Activated CD4-positive, CD25-positive, alpha-beta regulatory T cell treated with anti-CD3 and anti-CD28 coated beads, Interleukin-2, amount 50 U/mL, for 24 hours (primary cell): ENCODE measurements at places on chromosomes 16 and 17.

GRCh38 chr16:88132836-88133506 lies 181.7 kb downstream of the BANP start:
- no peak for ATAC-seq

- no peak for ATAC-seq
Measured at GRCh38 chr17:42853968-42854790, 3.2 kb downstream of the AOC3 start.

GRCh38 chr17:62618647-62619416 lies 8.6 kb upstream of the MRC2 start:
- ATAC-seq: no peak

DNA sequence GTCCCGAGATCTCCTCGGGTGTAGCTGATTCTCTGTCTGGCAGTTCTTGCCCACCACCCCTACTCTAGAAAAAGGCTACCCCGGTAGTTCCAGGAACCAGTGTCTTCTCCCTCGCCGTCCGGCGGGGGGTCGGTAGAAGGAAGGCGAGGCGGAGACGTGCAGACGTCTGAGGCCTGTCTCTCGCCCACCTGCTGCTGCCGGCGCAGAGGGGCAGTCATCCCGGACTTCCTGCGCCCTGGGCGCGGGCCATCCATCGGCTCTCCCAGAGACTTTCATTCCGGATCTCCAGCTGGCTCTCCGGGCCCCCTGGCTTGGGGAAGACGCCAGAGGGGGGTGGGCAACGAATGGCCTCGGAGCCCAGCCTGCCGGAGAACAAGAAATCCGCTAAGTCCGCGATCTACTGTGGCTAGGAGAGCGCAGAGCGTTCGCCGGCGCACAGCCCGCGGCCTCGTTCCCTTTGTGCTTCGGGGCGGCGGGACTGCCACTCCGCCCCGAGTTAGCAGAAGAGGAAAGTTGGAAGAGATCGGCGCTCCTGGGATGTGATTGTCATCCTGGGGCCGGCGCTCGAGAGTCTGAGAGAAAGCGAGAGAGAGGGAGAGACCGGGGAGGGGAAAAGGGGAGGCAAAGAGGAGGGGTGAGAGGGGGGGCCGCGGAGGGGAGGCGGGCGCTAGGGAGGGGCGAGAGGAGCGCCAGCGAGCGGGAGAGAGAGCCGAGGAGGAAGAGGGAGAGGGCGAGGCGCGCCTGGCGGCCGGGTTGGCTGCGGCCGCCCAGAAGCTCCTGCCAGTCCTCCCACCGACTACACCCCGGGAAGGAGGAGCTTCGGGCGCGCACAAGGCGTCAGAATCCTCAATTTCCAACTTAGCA lies at the start of gene IRX5:
IRX5 (plus strand) TSS at position 861 of the 864 bp plus-strand sequence. CDS start 334 bp downstream, outside the sequence.
- no peak for ATAC-seq

- no peak for ATAC-seq
Measured at GRCh38 chr17:73750975-73751374, 106.7 kb upstream of the SDK2 start.

DNA sequence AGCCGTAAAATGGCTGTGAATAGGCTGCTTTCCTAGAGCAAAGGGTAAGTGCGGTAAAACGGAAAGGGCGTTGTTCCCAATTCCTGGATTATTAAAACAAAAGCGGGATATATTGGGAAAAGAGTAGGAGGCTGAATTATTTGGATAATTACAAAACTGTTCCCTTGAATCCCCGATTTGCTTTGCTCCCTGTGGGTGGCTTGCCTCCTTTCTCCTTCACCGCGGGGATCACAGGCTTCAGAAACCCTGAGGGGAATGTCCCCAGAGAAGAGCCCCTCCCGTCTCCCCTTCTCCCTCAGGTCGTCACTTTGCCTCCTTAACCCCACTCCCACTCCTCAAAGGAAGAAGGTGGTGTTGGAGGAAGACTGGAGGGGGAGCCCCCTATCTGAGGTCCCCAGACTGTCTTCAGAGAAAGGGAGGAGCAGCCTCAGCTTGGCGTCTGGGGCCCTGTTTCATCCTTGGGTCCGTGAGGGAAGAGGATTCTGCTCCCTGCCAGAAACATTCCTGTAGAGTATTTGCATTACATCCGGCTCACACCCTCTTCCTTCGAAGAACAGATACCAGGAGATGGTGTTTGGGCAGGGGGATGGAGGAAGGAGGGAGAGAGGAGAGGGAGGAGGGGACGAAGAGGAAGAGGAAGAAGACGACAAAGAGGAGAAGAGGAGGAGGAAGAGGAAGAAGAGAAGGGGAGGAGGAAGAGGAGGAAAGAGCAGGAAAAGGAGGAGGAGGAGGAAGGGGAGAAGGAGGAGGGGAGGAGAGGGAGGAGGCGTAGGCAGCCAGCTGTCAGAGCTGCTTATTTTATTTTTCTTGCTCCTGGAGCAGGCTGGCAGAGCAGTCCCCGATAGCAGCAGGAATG lies 31.8 kb downstream of the MRM1 start:
- no peak for ATAC-seq
